ENCODE measurements at places on chromosomes 3 and 15.

- no peak for DNase-seq
Observed at GRCh38 chr3:56977561-56977889, 82.9 kb upstream of the SPATA12 start.

DNA sequence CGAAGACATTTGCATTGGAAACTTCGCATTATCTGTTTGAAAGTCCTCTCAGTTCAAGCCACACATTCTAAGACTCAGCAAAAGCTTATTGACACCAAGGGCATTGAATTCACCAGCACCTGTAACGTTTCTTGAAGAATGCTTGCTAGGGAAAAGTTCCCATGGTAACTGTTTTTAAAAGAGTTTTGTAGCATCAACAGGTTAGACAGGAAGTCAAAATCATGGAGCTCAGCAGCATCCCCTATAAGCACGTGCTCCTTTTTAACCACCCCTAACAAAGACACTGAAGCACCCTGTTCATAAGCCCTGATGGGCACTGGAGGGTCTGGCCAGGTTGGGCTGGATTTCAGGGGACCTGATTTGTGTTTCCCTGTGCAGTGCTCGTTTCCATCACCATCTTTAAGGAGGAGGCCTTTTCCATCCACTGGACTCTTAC, 229.7 kb upstream of the BHLHE40 start:
- no peak for DNase-seq

- DNase-seq, result no peak
Observed at GRCh38 chr15:42085236-42085605, 9.1 kb downstream of the PLA2G4D start.

GRCh38 chr3:50233176-50233575, 2.8 kb upstream of the GNAI2 start:
- DNase-seq, result no peak

- no peak for DNase-seq
Observed at GRCh38 chr3:135792174-135792573, 173.4 kb upstream of the PPP2R3A start.

DNA sequence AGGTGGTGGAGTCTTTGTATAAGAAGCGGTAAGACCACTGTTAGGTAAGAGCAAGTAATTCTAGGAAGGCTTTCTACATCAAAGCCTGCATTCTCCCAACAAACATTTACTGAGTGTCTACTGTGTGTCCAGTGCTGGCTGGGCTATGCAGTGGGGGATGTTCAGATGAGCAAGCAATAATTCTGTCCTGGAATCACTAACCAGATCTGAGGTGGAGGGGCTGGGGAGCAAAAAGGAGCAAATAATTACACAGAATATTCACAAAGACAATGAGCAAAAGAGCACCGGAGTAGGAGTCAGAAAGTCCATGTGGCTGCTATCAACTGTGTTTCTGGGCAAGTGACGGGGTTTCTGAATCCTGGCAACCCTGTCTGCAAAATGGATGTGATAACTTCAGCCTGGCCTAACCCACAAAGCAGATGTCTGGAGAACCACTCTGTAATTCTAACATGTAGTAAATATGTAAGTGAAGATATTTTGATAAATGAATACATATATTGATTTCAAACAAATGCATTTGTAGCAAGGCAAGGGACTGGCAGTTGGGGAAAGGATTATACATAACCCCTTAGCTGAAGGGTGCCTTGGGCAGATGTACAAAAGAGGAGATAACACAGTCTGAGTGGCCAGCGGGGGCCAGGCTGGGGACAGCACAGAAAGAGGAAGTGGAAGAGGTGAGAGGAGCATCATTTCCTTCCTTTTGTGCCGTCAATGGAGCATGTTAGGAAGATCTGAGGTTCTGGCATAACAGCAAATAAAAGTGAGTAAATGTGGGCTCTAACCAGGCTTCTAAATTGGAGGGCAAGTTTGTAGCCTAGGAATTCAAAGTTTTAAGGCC, 28.8 kb downstream of the CYP8B1 start:
- no peak for DNase-seq

DNA sequence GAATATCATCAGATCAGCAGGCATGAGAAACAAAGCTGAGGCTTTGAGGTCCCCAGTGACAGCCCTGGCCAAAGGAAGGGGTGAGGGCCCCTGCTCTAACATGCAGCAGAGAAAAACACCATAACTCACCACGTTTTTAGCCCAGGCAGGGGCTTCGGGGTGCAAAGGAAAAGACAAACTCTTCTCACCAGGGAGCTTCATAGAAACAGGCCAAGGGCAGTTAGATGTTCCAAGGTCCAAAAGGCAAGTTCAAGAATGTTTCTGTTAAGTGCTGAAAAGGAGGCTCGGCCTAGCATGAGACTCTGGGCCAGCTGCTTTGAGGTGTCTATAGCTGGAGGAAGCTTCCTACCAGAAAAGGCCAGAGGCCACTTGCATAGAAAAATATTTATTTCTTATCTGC, 608.4 kb upstream of the CFAP20DC start:
- no peak for DNase-seq
